ENCODE measurements at places on chromosomes 16 and 17.

- no peak for DNase-seq
Observed at GRCh38 chr16:2836646-2837508, 6.8 kb downstream of the ZG16B start.

DNA sequence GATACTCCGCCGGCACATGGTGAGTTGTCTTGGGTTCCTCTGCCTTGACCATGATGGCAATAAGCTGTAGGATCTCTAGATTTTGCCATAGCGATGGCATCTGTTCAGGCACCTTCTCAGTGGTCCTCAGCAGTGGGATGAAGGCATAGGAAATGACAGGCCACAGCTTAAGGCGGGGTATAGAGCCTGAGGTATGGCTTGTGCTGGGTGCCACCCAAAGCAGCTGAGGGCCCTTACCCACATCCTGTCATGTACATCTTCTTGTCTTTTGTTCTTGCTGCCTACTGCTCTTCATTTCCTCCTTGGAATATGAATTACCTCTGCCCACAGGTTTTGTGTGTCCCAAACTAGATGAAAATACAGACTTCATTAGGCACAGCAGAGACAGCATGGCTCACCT, 29.5 kb downstream of the KAT7 start:
- no peak for DNase-seq

DNA sequence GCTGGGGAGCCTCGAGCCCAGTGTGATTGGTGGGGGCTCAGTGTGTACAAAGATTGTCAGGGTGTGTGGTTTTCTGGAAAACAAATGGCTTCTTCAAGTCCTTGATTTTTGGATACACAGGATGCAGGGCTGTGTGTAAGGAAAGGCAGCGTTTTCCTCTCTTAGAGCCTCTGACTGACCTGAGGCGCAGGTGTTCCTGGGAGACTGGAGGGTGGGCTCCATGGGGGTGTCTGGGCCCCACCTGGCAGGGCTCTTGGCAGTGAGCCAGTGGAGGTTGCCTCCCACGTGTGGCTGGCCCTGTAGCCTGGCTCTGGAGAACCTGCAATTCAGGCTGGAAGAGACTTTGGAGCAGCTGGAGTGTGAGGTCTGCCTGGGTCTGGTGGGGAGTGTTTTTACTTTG, 5.0 kb downstream of the FOXK2 start:
- no peak for DNase-seq

DNA sequence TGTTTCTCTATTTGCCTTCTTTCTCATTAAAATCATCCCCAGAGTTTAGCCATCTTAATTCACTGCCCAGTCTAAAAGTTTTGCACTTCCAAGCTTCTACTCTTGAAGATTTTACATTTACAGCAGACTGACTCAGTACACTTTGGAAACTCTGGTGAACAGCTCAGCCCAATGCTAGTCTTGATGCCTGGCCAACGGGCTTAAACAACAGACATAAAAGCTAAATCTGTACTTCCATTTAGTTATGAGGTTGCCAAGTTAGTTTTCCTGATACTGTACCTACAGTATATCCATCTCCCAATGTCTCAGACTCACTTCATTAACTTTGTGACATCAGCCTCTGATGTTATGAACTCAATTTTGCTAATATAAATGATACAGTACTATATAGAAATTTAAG, 891.8 kb upstream of the SOX9 start:
- DNase-seq: no peak

Measured in stimulated activated naive B cell treated with anti-CD40 and anti-IgM and Interleukin-4, amounts not matched to agents 10 μg/mL and 1 μg/mL and 100 μg/mL, for 72 hours (primary cell).